ENCODE measurements at places on chromosomes 5 and 9.
A peak's percentile ranks its signal among the peaks of the same experiment; 100 is the strongest.

GRCh38 chr9:91103931-91104330, 257.8 kb downstream of the AUH start:
- no peak overlapping the region for H3K4me3 ChIP-seq
- H3K4me1 ChIP-seq = peaks cover 39% of the 10 kb centered on the region

DNA sequence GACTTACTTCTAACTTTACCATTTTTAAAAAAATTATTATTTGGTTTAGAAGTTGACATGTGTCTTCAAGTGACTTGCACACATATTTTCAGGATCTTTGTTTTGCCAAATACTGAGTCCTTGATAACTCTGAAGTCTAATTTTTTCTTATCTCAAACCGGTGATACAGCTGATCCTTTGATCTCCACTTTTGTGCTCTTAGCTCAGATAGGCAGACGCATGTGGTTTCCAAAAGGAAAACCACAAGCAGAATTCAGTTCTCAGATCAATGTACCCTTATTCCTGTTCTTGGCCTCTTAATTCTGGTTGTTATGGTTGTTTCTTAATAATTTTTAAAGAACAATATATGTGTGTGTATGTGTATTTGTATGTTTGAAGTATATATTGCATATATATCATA, 238.3 kb upstream of the EDIL3 start:
- H3K36me3 ChIP-seq = no peaks in the 10 kb centered on the region
- no peak overlapping the region for H3K27ac ChIP-seq
- H3K27me3 ChIP-seq = no peaks in the 10 kb centered on the region
- no peak overlapping the region for H3K4me3 ChIP-seq
- no peak for DNase-seq
- no peaks in the 10 kb centered on the region for H3K4me1 ChIP-seq

- no peaks in the 10 kb centered on the region for H3K27me3 ChIP-seq
- H3K4me1 ChIP-seq = no peaks in the 10 kb centered on the region
- no peak for DNase-seq
- no peaks in the 10 kb centered on the region for H3K36me3 ChIP-seq
- H3K27ac ChIP-seq = no peak overlapping the region
- H3K4me3 ChIP-seq = no peak overlapping the region
These were observed 311.5 kb upstream of the TARS1 start for GRCh38 chr5:33129309-33129708.

- no peak overlapping the region for H3K4me3 ChIP-seq
- no peaks in the 10 kb centered on the region for H3K36me3 ChIP-seq
- no peak overlapping the region for H3K27ac ChIP-seq
These were observed 474.9 kb upstream of the CDH10 start for GRCh38 chr5:25119650-25120049.

DNA sequence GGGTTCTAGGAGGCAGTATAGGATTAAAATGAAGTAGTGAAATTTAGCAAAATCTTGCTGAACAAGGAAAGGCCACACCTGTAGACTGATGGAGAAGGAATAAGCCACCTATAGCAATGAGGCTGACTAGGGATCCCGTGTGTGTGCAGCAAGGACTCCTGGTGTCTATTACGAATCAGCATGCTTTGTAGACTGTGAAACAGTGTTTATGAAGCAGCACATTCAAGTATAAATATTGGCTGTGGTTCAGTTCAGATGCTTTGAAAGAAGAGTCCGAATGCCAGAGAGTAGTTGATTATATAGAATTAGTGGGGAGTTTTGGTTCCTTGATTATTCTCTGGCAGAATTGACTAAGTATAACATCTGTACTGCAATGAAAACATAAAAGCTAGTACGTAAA, 41.8 kb downstream of the CAST start:
- no peaks in the 10 kb centered on the region for H3K36me3 ChIP-seq
- peak overlapping the region; percentile 92 for H3K27ac ChIP-seq
- no peaks in the 10 kb centered on the region for H3K27me3 ChIP-seq
- peak overlapping the region; percentile 59 for H3K4me3 ChIP-seq

DNA sequence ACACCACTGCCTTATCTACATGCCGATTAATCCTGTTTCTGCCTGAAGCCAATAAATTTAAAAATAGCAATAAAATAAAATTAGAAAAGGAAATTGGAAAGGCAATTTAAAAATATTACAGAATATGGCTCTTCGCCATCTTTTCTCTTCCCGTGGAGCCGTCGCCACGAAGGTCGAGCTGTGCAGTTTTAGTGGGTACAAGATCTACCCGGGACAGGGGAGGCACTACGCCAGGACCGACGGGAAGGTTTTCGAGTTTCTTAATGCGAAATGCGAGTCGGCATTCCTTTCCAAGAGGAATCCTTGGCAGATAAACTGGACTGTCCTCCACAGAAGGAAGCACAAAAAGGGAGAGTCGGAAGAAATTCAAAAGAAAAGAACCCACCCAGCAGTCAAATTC, 41.7 kb upstream of the SMC5 start:
- no peak for DNase-seq
- H3K27ac ChIP-seq = no peak overlapping the region

All from CD4-positive, alpha-beta memory T cell (primary cell).